Stimulated activated CD8-positive, alpha-beta memory T cell treated with anti-CD3 and anti-CD28 coated beads, Interleukin-15, amount 100 ng/mL, for 24 hours (primary cell): ENCODE measurements at places on chromosomes 5 and 9.

DNA sequence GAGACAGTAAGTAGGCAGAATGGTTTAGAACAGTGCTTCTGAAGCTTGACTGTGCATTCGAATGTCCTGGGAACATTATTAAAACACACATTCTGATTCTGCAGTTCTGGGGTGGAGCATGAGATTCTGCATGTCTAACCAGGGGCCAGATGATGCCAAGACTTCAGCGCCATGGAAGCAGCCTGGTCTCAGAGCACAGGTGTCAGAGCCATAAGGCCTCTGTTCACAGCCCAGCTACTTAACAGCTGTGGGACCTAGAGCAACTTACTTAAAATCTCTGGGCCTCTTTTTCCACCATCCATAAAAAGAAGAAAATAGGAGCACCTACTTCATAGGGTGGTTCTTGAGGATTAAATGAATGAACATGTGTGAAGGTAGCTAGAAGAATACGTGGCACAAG lies 84.0 kb downstream of the GNAQ start:
- no peak for DNase-seq

- DNase-seq = no peak
Measured at GRCh38 chr5:152978141-152978835, 512.2 kb upstream of the GRIA1 start.

GRCh38 chr9:124068251-124068650 lies 56.7 kb downstream of the LHX2 start:
- DNase-seq = no peak

- DNase-seq = no peak
Measured at GRCh38 chr9:87378676-87379075, 119.0 kb upstream of the DAPK1 start.

DNA sequence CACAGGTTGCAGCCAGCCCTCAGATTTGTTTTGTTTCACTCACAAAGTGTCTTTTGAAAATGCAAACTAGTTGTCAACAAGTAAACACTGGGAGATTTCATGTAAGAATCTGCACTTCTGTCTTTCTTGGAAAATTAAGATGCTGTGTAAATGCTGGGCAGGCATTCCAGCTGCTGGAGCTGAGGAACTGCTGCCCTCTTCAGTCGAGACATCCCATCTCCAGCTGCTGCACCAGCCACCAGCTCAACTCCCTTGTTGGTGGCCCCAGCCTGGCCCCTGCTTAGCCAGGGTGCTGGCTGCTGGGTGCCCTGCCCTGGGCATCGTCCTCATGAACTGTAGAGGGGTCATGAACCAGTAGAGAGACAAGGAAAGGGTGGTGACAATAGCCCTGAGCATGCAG lies 33.1 kb upstream of the AFAP1L1 start:
- DNase-seq = no peak

DNA sequence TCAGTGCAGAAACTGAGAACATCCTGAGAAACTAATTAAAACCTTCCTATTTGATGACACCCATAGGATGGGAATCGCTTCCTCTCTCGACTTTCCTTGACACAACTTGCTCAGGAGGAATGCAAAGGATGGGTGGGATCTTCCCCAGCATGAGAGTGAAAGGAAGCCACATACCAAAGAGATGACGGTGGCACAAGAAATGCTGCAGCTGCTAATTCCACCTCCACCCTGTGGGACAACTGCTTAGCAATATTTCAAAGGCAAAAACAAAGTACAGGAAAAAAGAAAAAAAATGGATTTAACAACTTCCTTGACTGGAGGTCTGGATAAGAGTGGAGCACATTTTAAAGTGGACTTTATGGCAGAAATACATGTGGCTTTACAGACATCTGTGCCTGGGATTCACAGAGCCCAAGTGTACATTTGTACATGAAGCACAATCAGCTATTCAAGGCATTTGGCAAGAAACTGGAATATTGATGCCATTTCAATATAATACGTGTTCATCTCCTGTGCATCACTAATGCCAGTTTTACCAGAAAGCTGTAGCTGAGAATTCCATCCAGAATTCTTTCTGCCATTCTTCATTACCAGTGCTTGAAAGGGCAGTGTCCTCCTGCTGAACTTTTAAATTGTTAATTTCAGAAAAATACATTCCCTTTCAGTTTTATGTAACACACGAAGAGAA lies 359.2 kb upstream of the ACTBL2 start:
- DNase-seq = no peak

GRCh38 chr9:72313507-72313906 lies 51.5 kb downstream of the ZFAND5 start:
- DNase-seq = no peak

DNA sequence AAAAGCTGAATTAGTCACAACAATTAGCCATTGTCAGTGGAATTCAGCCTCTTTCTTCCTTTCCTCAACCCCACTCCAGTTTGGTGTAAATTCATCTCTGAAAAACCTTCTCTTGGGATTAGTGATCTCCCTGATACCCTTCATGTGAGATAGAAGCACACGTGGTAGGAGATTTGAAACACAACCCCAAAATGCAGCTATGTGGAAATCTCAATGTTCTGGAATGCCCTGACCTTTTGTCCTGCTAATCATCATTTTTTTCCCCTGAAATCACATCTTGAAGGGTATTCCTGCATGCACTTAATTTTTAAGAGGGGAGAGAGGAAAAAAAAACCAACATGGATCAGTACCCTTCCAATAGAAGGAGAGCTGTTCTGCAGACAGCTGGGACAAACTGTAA lies 612.6 kb downstream of the EBF1 start:
- no peak for DNase-seq

DNA sequence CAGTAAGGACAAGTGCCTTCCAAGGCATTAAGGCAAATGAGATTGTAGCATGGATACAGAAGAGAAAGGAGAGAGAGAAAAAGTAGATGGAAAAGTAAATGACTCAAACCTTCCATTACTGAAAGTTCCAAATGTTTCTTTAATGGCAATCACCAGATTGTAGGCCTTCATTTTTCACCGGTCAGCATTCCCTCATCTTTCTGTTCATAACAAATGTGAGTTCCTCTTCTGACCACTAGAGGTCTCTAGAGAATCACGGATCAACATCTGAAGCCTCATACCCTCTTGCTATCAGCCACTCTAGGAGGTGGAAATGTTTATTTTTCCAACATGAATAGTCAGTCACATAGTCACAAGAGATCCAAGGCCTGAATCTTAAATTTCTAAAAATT lies 73.6 kb upstream of the RPS23 start:
- no peak for DNase-seq

- DNase-seq = no peak
Measured at GRCh38 chr5:80555099-80555498, 15.0 kb downstream of the ANKRD34B start.

DNA sequence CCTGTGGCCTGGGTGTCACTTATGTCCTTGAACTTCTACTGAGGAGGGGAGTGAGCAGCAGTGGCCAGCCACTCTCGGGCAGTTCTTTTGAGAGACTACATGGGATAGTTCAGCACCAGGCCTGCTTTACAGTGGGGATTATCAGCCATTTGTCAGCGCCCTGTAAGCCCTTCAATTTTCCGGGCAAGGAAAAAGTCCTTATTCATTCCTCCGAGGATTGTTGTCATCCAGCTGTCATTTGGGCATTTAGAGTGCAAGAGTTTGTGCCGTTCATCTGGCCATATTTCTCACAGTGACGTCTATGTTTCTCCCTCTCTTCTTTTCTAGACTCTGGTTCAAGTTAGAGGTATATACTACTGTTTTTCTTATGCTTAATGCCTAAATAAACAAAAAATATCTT lies 172.8 kb downstream of the TLE4 start:
- DNase-seq = no peak

GRCh38 chr5:16600397-16600796 lies 16.4 kb downstream of the RETREG1 start:
- no peak for DNase-seq

DNA sequence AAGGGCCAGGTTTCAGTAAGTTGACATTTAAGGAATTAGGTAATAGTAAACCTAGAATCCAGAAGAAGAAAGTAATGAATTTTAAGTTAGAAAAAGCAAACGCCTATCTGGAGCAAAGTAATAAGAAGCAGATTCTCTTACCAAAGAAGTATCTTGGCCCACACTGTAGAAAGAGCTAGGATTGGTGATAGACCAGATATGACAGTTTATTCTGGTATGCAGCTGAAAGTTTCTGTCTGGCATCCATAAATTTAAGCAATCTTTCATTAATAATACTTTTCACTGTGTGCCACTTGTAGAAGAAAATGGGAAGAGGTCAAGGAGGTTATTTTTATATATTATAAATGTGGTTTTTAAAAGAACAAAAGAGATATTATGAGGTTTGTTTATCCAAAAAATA lies 3.0 kb downstream of the RECK start:
- DNase-seq = no peak

- DNase-seq = no peak
Measured at GRCh38 chr5:25285136-25285535, 640.4 kb upstream of the CDH10 start.

GRCh38 chr5:79069488-79070349 lies at the start of the genes BHMT2 and DMGDH:
Gene BHMT2 (plus strand): TSS chr5:79069767. CDS start chr5:79069783, 16 bp downstream.
Gene DMGDH (minus strand): TSS chr5:79069674. CDS start chr5:79069620, 54 bp downstream.
- DNase-seq = no peak

DNA sequence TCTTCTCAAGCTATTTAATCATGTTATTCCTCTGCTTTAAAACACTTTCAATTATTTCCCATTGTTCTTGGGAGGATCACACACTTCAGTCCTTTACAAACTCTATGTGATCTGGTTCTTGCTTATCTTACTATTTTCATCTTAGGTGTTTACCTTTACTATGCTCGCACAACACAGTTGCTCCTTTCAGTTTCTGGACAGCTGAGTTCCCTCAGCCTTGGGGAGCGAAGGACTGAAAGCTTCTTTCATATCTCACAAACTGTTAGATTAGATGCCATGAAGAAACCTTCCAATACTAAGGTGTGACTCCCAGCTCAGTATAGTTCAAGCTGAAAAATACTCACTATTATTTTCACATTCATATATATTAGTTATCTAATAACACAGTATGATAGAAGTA lies 117.9 kb downstream of the CDC42SE2 start:
- no peak for DNase-seq

DNA sequence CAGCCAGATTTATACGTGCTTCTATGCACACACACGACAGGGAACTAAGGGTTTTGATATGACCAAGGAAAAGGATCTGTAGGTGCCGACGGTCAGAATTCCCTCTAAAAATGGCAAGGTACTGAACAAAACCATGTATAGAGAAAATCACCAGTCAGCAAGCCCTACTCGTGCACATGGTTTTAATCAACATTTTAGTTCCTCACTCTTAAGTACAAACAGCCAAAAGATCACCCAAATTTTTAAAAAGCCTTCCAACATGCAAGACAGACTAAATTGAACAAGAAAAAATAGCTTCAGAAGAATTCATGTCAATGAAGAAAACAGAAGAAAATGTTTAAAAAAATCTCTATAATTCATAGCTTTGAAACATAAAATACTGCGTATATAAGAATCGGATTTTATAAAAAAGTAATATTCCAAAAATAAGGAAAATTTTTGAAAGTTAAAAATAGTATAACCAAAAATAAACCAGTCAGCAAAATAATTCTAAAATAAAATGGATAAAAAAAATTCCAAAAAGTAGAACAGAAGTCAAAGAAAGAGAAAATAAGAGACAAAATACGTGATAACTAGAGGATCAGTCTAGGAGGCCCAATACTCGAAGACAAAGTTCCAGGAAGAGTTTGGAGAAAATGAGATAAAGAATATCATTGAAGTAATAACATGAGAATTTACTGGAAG lies 43.0 kb upstream of the KCNV2 start:
- DNase-seq = no peak

GRCh38 chr5:91016322-91016721 lies 366.8 kb downstream of the ARRDC3 start:
- no peak for DNase-seq

DNA sequence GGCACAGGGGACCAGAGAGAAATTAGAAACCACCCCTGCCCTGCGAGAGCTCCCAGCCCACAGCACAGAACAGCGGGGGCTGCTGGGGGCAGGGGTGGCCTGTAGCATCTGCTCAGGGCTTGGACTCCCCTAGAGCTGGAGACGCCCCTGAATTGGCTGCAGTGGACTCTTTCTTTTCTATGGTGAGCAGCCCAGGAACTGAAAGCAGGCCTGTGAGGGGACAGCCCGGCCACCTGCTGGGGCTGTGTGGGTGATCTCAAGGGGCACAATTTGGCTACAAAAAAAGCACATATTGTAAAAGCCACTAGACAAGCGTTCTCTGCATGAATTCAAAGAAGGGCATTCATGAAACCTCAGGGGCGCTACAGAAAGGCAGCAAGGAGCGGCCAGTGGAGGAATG lies 57.5 kb upstream of the ICE1 start:
- DNase-seq = no peak

- no peak for DNase-seq
Measured at GRCh38 chr9:111038331-111039230, at the start of gene LPAR1. Gene LPAR1 (minus strand): TSS chr9:111038470. CDS start chr9:110972117, 66,353 bp downstream.

DNA sequence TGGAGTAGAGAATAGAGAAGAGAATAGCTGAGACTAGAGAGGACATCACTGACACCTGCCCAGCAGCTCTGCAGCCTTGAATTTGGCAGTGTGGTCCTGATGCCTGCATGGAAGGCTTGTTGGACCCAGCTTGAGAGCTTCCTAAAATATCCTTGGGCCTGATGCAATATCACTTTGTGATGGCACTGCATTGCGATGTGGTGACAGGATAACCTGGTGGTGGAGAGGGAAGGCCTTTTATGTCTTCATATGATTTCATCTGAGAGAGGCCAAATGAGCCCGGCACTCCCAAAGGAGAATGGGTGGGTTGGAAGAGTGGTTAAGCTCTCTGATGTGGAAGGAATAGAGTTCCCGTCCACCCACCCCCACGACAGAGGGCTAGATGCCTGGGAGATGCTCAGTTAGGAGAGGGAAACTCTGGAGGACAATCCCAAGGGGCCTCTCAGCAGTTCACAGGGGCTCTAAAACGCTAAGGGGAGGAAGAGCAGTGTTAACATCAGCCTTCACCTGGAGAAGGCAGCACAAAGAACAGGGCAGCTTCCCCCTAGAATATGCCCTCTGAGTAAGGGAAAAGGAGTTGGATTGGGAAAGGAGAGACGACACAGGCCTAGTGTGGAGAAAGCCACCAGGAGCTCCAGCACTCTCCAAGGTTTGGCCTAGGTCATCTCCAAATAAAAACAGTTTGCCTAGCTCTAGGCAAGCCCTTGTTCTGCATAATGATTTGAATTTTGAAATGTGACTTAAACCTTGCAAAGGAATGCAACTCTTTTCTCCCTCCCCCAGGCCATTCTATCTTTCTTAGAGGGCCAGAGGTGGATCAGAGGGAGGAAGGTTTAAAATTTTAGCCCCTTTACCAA lies 99.8 kb upstream of the SSBP2 start:
- DNase-seq = no peak

GRCh38 chr5:151153766-151154272 lies 3.8 kb downstream of the ANXA6 start:
- no peak for DNase-seq

- DNase-seq = no peak
Measured at GRCh38 chr5:126516133-126516532, 78.9 kb downstream of the ALDH7A1 start.

DNA sequence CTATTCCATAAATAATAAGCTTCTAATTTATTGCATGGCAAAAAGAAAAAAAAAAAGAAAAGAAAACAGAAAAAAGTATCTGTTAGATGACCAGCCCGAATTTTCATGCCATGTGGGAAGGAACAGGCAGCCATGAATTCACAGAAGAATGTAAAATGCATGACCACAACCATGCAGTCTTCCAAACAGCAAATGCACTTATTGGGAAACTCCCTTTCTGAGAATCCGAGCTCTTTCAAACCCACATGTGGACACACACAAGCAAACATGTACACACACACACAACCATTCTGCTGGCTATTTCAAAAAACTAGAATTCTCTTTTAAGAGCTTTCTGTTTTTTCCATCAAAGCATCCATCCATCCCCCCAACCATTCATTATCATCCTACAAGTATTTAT lies 236.1 kb downstream of the DNAH5 start:
- DNase-seq = no peak
